ENCODE measurements at places on chromosomes 7 and 10.

- DNase-seq: no peak
Measured at GRCh38 chr10:62162261-62162981, 106.2 kb downstream of the RTKN2 start.

DNA sequence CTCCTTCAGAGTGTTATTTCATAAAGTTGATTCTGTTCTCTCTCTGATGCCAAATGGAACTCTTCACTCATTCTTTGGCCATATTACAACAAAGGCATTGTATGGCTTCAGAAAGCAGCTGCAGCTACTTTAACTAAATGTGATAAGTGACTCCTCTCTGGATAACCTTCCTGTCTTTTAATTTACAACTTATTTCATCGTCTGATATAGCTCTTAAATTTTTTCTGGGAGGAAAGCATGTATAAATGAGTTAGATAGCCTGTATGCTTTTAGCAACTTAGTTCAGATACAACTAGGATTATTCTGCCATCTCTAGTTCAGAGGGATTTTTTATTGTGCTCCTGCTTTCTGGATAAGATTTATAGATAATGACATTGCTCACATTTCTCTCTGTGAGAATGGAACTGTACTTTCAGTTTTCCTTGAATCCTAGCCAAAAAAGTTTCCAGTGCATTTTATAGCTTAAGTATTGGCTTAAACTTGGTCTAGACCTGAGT is 57.5 kb downstream of the KLHDC10 start:
- DNase-seq: no peak

- DNase-seq: no peak
Measured at GRCh38 chr7:557558-557881, 37.9 kb upstream of the PDGFA start.

DNA sequence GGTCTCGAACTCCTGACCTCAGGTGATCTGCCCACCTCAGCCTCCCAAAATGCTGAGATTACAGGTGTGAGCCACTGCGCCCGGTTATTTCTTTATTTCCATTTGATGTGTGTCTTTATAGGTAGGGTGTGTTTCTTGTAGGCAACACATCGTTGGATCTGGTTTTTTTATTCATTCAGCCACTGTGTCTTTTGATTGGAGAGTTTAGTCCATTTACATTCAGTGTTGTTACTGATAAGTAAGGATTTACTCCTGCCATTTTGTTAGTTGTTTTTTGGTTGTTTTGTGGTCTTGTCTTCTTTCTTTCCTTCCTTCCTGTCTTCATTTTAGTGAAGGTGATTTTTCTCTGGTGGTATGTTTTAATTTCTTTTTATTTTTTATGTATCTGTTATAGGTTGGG is 16.9 kb downstream of the TMEM248 start:
- no peak for DNase-seq

GRCh38 chr7:151218170-151218569 is 7.9 kb upstream of the H2BK1 start:
- DNase-seq: no peak

DNA sequence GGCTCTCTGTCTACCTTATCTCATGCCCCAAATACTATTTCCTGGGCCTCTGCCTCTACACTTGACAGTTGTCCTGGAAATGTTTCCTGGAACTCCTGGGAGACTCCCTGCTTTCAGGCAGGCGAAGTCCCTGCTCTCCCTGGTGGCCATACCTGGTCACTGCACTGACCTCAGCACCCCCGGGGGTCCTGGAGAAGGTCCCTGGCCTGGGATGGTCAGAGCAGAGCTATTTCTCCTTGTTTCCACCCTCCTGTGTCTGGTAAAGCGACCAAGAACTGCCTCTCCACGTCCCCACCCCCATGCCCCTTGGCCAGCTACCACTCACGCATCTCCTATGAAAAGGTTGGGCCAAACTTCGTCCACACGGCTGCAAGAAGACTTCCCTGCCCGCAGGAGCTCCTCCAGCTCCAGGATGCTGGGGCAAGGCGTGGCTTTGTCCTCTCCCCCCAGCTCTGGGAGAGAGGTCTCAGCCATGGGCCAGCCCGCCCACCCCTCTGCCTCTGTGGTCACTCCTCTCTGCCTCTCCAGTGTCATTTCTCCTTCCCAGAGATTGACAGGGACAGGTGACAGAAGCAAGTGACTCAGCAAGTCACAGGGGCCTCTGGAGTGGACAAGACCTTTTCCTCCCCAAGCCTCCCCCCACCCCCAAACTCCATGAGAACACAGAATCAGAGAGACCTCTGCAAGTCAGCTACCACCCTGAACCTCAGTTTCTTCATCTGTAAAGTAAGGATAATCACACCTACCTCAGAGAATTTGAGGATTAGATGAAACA is 2.6 kb upstream of the SAMD8 start:
- no peak for DNase-seq

GRCh38 chr10:47335906-47336305 is 12.3 kb upstream of the RBP3 start:
- no peak for DNase-seq

GRCh38 chr10:89887406-89887805 is 186.0 kb downstream of the KIF20B start:
- no peak for DNase-seq

DNA sequence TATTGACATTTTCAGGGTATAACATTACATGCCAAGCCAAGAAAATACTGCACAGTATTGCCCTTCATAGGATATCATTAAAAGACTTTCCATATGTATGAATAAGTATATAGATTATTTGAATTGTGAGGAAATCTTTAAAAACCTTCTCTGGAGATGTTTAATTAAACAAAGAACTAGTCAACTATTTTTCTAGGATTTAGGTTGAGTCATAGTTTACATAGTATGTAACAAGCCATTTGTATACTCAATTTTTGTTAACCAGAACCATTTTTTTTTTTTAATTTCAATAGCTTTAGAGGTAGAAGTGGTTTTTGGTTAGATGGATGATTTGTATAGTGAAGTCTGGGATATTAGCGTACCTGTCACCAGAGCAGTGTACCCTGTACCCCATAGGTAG is 151.2 kb upstream of the ASAH2 start:
- DNase-seq: no peak

DNA sequence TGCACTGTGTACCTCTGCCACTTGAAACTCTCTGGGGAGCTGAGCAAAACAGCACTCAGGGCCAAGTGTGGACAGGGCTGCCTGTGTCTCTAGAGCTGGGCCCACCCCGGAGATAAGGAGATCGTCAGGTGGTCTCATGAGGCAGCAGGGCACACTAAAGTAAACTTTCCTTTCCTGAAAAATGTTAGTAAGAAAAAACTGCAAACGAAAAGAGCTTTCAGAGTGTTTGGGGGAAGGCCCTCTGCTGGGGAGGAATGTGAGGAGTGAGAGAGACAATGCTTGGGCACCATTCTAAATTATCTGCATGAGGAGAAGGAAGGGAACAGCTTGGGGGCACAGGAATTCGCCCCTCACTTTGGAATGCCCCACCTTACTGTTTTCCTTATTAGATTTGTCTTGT is 127.7 kb downstream of the ATXN7L1 start:
- DNase-seq: no peak

DNA sequence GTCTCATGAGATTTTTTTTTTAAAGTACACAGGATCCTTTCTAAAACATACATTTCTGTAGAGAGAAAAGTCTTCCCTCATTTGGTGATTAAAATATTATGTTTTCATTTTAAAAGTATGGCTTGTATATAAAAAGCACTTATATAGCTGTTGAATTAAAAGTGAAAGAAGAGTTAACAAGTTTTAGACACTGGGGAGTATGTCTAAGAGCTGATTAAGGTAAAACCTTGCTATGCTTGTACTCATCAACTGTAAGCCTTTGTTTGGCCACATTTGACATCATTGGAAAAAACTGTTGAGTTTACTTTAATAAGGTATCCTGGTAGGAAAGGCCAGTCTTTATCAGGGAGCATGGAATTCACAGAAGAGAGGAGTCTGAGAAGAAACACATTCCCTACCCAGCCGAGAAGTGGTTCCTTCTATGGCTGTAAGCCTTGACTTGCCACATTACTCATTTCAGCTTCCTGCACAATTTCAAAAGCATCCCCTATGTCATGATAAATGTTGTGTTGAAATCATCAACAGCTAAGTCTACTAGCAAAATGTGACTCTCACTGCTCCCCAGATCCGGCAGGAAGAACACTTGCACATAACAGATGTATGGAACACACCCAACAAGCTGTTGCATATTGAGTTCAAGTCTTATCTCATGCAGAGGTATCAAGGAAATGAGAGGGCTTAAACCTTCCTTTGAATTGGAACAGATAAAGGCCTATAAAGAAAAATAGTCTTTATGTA is 171.8 kb upstream of the CDK1 start:
- DNase-seq: no peak
